Activated naive CD4-positive, alpha-beta T cell (primary cell): ENCODE measurements at places on chromosomes 7 and 10.

DNA sequence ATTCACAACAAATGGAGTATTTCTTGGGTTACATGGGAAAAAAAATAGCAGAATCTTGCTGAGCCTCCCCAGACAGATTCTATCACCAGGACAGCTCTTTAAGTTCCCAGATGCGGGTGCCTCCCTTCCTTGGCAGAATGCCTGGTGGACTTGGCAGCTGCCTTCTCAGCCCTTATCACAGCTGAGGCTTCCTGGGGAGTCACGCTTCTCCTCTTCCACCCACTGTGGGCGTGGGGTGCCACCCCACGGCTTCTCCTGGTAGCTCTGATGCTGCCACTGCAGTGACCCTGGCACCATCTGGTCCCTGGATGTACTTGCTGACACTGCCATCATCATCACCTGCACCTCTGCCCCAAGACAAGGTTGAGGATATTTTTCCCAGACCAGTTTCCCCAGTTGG, 16.2 kb upstream of the NME8 start:
- no peak for DNase-seq

DNA sequence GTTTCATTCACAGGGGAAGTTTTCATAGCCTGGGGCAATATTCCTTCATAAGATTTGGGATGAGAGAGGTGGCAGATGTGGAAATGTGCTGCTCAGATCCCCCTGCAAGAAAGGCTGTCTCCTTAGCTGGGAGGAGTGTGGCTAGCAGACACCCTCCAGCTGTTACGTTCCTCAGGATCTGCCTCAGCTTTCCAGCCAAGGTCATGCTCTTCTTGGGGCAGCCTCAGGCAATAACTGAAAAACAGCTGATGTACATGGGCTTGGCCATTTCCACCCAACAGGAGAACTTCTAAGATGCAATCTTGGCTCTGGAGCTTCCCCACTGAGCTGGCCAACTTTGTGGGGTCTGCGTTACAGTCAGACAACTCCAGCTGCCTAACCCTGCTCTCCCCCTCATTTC, 51.3 kb upstream of the SEPTIN7 start:
- DNase-seq = no peak

GRCh38 chr10:114810926-114811325, 10.7 kb upstream of the FHIP2A start:
- no peak for DNase-seq

GRCh38 chr10:34184397-34184796, 630.7 kb downstream of the PARD3 start:
- DNase-seq = no peak

DNA sequence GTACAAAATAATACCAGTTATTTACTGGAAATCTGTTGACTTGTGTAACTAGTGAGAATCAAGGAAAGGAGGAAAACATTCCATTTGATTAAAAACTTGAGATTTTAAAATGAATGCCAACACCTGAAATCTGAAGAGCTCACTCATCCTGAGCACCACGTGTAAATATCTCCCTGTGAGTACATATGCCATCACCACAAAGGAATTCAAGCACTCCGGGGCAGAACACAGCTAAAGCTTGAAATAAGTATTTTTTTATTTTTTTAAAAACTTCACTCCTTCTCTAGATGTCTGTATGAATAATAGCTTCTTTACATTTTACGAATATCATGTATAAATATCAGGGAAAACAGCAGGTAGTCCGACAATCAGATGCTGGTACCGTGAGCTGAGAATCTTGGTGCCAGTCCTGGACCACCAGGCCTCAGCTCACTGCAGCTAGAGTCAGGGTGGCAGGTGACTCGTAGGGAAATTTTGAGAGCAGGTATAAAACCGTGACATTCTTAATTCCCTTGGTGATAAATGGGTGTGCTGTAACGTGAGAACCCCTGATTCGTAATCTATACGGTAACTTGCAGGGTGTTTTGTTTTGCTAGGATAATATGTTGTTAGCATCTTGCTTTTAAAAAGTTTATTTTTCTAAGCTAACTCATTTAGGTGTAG, 12.7 kb downstream of the LMTK2 start:
- no peak for DNase-seq

GRCh38 chr7:127690806-127691205, 38.8 kb downstream of the SND1 start:
- DNase-seq = no peak

- DNase-seq = no peak
These were observed 245.1 kb downstream of the STK31 start for GRCh38 chr7:23955145-23955544.

DNA sequence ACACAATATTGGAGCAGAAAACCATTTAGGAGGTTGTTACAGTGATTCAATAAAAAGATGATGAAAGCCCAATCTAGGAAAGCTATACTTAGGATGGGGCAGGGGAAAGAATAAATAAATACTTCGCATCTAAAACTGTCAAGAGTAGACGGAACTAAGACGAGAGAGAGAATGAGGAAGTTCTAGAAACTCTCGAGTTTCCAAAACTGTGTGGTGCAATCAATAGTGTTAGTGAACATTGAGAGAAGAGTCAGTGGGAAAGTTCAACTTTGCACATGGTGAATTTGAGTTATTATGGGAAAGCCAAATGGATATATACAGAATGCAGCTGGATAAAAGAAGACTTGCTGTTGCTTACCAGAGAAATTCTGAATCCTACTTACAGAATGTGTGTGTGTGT, 133.8 kb upstream of the MEOX2 start:
- no peak for DNase-seq

DNA sequence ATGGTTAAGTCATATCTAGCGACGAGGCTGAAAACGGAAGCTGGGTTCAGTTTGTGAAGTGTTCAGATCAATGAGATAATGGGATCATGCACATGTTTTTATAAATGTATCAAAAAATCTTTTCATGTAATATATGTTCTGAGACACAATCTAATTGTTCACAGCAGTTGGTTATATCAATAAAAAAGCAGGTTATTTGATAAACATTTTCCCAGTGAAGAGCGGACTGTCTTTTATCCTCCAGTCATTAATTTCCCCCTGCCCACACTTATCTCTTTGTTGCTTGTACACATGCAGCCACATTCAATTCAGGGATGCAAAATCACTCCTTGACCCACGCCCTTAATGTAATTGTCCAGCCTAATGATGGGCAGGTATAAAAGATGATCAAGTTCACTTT, 563.1 kb downstream of the INHBA start:
- DNase-seq = no peak

- DNase-seq = no peak
These were observed 145.6 kb downstream of the DOCK4 start for GRCh38 chr7:112060625-112061024.

DNA sequence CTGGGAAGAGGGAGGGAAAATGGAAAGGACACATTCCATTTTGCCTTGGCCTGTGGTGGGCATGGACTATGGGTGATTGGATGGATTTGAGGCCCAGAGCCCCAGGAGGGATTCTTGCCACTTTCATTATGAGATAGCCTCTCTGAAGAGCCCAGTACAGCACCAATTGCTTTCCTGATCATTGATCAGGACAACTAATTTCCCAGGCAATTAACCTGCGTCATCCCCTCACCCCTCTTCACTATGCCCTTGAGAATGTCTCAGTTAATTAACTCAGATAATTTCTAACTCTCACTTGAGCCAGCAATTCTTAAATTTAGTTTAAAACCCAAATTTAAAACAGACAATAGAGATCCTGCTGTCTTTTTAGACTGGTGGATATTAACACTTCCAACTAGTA, 13.5 kb upstream of the PLEKHA1 start:
- no peak for DNase-seq

DNA sequence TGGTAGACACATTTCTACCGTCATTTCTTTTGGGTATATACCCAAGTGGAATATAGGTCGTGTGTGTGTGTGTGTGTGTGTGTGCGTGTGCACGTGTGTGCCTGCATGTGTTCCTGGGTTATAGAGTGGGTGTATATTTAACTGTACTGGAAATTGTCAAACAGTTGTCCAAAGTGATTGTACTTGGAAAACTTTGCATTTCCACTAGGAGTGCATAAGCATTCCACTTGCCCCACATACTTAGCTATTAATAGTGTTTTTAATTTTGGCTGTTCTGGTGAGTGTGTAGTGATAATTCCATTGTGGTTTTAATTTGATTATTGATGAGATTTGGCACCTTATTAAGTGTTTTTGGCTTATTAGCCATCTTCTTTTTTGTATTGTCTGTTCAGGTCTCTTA, 25.9 kb downstream of the TRUB1 start:
- no peak for DNase-seq

DNA sequence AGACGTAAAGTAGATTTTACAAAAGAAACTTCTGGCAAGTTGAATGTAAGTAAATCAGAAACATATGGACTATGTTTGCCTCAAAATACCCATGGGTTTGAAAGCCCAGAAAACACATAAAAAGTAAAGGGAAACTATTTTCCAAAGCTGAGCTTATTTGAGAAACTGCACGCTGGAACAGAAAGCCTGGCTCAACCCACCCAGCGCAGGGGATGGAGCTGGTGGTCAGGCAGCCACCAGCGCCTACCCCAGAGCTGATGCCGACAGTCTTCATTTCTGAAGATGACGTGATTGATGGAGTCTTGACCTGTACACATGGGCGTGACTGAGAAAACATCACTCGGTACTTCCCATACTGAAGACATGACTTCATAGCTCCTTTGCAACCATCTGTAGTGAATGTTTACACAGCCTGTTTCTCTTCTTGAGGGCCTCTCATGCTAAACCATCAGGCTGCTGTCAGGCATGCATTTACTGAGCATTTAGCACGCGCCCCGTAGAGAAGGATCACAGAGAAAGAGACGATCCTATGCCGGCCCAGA, 232.6 kb upstream of the AUTS2 start:
- DNase-seq = no peak

DNA sequence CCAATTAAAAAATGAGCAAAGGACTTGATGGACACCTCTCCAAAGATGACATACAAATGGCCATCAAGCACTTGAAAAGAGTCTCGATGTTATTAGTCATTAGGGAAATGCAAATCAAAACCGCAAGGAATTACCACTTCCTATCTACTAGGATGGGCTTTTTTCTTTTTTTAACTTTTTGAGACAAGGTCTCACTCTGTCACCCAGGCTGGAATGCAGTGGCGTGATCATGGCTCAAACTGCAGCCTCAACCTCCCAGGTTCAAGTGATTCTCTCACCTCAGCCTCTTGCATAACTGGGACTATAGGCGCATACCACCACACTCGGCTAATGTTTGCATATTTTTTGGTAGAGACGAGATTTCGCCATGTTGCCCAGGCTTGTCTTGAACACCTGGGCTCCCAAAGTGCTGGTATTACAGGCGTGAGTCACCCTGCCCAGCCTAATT, 13.6 kb downstream of the NKX1-2 start:
- DNase-seq = no peak

DNA sequence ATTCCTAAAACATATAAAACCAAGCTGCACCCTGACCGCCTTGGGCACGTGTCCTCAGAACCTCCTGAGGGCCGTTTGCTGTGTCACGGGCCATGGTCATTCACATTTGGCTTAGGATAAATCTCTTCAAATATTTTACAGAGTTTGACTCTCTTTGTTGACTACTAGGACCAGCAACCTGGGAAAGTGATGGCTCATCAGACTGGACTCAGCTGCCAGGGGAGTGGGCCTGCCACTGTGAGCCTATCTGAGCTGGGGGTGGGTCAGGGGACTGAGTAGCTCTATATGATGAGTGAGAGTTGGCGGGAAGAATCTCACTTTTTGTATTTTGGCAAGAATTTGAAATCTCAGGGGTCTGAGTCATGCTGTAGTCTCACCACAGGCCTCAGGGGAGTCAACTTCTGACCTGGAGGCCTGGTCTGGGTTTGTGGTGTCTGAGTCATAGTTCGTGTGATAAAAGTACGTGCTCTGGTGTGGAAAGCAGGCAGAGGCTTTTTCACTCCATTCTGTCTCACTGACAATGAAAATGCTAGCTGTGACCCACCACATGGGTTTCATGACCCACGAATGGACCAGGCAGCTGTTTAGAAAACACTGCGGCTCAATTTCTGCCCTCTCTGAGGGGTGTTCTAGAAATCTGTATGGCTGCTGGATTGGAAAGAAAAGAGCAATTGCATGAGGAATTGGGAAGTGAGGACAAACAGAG, 4.2 kb upstream of the UPP1 start:
- DNase-seq = no peak

DNA sequence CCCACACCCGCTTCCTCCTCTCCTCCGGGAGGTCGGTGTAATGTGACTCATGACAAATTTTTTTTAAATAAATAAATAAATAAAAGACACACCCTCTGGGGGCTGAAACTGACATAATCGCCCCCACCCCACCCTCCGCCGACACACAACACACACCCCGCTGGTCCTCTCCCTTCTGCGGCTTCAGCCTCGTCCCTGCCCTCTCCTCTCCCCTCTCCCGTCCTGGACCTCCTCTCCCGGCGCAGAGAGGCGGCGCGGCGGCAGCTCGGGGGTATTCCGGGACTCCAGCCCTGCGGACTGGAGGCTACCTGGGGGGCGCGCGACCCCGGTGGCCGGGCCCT, 686 bp downstream of the ABI1 start:
- DNase-seq = peak; percentile 19

GRCh38 chr10:117444497-117445040, 69.3 kb upstream of the PDZD8 start:
- DNase-seq = no peak

- DNase-seq = no peak
These were observed 306.2 kb downstream of the FRMD4A start for GRCh38 chr10:14024329-14025202.

GRCh38 chr7:20133803-20134202, 83.4 kb downstream of the MACC1 start:
- no peak for DNase-seq

GRCh38 chr7:100839361-100839760, 12.0 kb upstream of the EPHB4 start:
- DNase-seq = no peak

- no peak for DNase-seq
These were observed 162.9 kb downstream of the ZNF33B start for GRCh38 chr10:42475168-42476098.

GRCh38 chr10:95035332-95036295, 33.7 kb downstream of the CYP2C8 start:
- no peak for DNase-seq

DNA sequence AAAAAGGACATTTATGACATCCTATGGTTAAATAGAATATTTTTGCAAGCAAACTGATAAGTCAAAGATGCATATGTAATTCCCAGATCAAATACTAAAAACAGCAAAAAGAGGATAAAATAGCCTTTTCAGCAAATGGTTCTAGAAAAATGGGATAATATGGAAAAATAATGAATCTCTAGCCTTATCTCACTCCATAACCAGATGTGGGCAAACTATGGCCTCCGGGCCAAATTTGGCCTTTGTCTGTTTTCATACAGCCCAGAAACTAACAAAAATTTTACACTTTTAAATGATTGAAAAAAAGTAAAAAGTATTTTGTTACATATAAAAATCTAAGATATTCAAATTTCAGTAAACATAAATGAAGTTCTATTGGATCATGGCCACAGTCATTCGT, 215.4 kb upstream of the PRSS1 start:
- no peak for DNase-seq

DNA sequence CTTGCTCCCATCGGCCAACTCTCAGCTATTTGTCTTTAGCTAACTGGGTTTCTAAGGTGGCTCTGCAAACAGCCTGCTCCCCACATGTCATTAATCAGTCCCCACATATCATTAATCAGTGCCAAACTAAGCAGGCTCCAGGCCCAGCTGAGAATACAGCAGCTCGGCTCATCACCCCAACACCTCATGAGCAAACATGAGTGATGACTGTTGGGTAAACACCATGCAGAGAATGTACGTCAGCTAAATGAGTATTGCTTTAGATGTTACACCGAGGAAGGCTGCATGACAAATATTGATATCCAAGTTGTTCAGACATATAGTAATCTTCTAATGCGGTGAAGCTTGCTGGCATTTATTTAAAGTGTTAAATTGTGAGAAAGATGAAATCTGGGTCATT, 187.5 kb upstream of the AOAH start:
- DNase-seq = no peak
